Activated CD8-positive, alpha-beta memory T cell treated with anti-CD3 and anti-CD28 coated beads for 1 hour (primary cell): ENCODE measurements at places on chromosomes 5 and 9.

GRCh38 chr9:90642570-90643539 is at the start of gene DIRAS2:
TSS of gene DIRAS2 (minus strand) at chr9:90642824. CDS start at chr9:90613827, 28,997 bp downstream.
- DNase-seq, result no peak

DNA sequence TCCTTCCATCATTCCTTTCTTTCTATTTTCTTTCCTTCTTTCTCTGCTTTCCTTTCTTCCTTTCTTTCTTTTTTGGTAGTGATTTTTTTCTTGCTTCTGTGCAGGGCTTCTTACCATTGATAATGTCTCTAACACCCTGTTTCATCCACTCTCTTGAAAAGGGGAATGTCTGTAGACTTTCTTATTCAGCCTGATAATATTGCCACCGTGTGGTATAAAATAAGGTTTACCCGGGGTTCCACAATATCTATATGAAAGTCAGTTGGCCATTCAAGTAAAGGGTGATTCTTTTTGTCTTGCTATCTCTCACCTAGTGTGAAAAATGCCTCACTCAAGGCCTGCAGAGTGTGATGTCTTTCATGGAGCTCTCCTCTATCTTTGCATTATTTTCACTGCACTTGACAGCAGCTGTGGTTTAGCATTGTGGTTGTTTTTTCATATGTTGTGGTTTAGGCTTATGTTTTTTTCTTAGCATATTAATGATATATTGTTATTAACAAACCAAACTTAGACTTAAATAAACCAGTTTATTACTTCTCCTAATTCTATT is 153.9 kb downstream of the CSNK1G3 start:
- no peak for DNase-seq

GRCh38 chr5:144308174-144308573 is 137.5 kb downstream of the KCTD16 start:
- DNase-seq, result no peak

DNA sequence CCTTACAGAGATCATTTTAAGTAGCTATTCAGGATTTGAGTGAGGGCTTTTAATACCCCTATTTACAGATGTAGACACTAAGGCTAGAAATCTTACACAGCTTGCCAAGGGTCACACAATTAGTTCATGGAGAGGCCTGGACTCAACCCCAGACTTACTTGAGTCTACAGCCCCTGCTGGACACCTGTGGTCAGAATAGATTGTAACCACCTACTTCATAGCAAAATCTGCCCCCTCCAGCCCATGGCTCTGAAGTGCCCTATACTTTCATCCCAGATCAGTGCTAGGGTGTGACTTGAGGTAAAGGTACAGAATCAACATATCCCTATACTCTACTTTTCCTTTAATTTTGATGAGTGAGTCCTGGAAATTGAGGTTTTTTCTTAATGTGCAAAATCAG is 291.3 kb downstream of the ADGRV1 start:
- no peak for DNase-seq

DNA sequence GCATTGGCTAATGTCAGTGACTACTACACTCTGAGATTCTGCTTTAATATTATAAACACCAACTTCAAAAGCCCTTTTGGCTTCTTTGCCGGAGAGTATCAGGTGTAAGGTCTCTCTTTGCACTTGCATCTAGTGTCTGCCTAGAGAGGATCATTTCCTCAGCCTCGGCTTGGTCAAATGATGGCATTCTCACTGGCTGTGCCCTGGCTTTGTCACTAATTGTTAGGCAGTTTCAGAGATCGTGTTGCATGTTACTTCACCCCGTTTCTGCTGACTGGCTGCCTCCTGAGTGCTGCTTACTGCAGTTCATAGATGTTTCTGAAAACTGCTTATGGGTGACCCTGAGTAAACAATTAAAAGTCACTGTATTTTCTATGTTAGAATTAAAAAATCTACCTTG is 48.8 kb downstream of the SLC1A3 start:
- DNase-seq, result no peak

GRCh38 chr9:93826209-93826608 is 128.9 kb downstream of the BARX1 start:
- DNase-seq, result no peak

DNA sequence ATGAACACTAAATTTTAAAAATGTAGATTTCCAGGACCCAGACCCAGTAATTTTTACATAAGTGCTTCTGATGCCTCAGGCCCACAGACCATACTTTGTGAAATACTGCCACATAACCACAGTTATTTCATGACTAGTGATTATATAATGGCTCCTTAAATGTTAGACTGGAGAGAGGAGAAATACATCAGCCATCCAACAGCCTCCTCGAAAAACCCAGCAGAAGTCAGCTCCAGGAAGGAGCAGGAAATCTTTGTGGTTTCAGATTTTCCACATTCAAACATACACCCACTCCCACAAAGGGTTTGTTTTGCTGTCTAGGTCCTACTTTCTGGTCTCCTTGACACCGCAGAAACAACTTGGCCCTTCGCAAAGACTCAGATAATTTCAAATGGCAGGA is 455.2 kb downstream of the DTWD2 start:
- DNase-seq, result no peak

- DNase-seq, result no peak
These were observed 648.2 kb downstream of the MAT2B start for GRCh38 chr5:164153469-164154172.

GRCh38 chr5:157126-157715 is 34.1 kb upstream of the LRRC14B start:
- no peak for DNase-seq

DNA sequence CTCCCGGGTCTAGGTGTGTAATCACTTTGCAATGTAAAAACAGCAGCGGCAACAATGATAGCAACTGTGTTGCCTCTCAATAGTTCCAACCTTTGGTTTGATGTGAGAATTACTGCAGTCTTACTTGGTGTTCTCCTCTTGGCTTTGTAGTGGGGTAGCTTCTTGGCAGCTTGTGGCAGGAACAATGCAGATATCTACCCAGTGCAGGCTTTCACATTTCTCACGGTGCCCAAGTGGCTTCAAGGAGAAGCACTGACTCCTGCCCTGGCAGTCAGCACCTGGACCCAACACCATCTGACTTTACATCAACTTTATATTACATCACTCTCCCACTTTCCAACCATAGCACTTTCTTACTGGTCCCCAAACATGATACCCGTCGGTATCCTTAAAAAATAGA is 28.4 kb upstream of the TIFAB start:
- no peak for DNase-seq

GRCh38 chr5:116626272-116626723 is 51.7 kb upstream of the SEMA6A start:
- no peak for DNase-seq

- no peak for DNase-seq
These were observed 4.3 kb downstream of the B4GALT1 start for GRCh38 chr9:33162721-33163311.

GRCh38 chr9:75139201-75139600 is 50.9 kb downstream of the OSTF1 start:
- no peak for DNase-seq

GRCh38 chr5:93601802-93602155 is 18.8 kb downstream of the NR2F1 start:
- DNase-seq, result no peak

DNA sequence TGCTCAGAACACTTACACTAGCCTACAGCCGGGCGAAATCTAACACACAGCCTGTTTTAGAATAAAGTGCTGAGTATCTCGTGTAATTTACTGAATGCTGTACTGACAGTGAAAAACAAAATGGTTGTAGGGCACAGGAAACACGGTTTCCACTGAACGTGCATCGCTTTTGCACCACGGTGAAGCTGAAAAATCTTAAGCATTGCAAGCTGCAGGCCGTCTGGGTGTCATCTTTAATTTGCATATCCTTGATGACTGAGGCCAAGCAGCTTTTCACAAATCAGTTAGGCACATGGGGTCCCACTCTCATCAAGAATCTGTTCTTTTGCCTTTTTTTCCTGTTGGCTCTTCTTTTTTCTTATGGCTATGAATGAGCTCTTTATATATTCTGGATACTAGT is 58.2 kb downstream of the CAMSAP1 start:
- no peak for DNase-seq

DNA sequence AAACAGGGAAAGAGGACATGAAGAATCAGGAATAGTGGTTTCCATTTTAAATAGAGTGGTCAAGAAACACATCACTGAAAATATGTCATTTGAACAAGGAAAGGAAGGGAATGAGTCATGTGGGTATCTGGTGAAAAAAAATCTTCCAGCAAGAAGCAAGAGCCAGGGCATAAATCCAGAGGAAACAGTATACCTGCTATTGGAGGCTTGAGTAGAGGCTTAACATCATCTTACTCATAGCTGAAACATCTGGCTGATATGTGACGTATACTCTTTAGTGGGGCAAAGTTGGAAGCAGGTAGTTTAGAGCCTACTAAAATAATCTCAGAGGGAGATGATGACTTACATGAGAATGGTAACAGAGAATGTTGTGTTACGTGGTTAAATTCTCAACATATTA is 517.2 kb downstream of the CAAP1 start:
- no peak for DNase-seq

- DNase-seq, result no peak
These were observed 193.7 kb downstream of the ENC1 start for GRCh38 chr5:74446725-74447241.

GRCh38 chr5:163531272-163531671 is 25.9 kb downstream of the MAT2B start:
- DNase-seq, result no peak

- DNase-seq, result no peak
These were observed 1101.0 kb upstream of the SEMA6A start for GRCh38 chr5:117675646-117676045.

DNA sequence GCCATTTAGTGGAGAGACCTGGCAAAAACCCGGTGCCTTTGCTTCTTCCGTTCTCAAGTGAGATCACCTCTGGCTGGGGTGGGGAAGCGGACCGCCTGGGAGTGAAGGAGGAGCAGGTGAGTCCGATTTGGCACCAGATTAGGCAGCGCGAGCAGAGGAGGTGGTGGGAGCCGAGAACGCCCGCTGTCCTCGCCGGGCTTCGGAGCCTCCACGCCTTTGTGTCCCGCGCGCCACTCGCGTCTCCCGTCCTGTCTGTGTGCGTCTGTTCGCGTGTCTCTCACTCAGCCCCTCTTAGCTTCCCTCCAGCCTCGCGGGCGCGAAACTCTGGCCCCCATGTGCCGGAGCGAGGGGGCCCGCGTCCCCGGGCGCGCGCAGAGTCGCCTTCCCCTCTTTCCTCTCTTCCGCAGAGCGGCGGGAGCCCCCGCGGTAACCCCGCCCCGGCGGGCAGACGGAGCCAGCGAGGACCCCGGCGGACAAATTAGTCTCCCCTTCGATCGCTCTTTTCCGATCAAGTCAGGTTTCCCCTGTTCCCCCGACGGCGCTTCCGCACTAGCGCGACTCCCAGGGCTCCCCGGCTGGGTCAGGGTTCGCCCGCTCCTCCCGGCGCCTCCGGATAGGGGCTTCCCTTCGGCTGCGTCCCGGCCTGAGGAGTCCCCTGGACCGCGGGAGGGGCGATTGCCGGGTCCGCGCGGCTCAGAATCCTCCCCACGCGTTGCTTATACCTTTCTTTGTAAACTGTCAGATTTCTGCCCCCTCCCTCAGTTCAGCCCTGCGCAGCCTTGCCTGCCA is 7.1 kb downstream of the POU4F3 start:
- DNase-seq, result no peak
